ENCODE measurements at places on chromosomes 6 and 20. TPM values are rescaled to one million over a fixed set of nuclear protein-coding genes. Genes with fewer than 3 reads are reported as not detected.

GRCh38 chr6:118935331-118935668, 341 bp upstream of the MCM9 start:
- no peak for DNase-seq

DNA sequence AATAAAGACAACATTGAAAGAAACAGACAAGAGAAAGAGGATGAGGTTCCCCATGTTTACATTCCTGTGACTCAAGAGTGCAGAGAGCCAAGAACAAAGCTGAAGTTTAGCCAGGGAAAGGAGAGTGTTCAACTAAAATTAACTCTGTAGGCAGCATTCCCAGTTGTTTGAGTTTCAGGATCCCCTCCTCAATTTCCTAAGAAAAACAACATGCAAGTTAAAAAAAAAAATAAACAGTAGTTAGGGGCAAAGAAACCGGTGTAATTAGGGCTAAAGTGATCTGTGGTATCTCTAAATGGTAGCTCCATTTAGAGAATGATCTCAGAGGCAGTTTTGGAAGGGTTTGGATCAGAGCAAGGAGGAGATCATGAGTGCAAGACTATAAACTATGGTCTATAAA, 30.9 kb upstream of the RAB23 start:
- no peak for DNase-seq

ENPP1 gene
- total RNA-seq = 1.2 TPM

- no peak for DNase-seq
Observed at GRCh38 chr6:85585741-85586140, 7.9 kb downstream of the SNX14 start.

ADGRF4 gene
- total RNA-seq = 5.5 TPM

GRCh38 chr6:14824484-14825275, 421.2 kb upstream of the JARID2 start:
- no peak for DNase-seq

DNA sequence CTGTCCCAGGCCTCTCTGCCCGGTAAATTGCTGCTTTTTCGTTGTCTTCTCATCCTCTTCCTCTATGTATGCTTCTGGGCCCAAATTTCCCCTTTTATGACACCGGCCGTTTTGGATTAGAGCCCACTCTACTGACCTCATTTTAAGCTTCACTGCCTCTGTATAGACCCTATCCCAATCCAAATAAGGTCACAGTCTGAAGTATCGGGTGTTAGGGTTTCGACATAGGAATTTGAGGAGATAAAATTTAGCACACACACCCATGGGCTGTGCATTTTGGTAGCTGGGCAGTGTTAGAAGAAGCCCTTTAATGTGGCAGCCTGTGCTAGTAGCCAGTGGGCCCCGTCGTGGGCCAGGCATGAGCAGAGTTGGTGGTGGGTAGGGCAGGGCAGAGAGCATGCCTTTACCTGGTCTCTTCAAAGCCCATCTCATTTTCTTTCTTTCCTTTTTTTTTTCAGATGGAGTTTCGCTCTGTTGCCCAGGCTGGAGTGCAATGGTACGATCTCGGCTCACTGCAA, 27.9 kb upstream of the EZR start:
- DNase-seq = no peak

GRCh38 chr6:138597336-138597735, 98.0 kb upstream of the NHSL1 start:
- DNase-seq = no peak

GRCh38 chr6:92132457-92132856, 1286.9 kb downstream of the EPHA7 start:
- no peak for DNase-seq

DNA sequence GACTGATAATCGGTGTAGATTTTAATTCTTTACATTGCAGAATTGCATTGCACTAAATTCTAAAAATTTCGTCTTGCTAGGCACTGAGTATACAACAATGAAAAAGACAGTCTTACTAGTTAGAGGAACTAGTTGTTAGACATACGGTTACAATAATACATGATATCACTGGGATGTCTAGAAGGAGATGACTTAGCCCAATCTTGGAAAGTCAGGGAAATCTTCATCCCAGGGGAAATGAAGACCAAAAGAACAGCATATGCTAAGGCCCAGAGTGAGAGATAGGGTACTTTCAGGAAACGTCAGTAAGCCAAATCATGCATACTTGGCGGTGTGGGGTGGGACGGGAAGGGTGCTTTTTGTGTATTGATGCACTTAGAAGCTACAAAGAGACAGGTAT, 901 bp downstream of the CEP57L1 start:
- no peak for DNase-seq

- DNase-seq = no peak
Observed at GRCh38 chr6:143536461-143536865, 24.9 kb upstream of the FUCA2 start.

DNA sequence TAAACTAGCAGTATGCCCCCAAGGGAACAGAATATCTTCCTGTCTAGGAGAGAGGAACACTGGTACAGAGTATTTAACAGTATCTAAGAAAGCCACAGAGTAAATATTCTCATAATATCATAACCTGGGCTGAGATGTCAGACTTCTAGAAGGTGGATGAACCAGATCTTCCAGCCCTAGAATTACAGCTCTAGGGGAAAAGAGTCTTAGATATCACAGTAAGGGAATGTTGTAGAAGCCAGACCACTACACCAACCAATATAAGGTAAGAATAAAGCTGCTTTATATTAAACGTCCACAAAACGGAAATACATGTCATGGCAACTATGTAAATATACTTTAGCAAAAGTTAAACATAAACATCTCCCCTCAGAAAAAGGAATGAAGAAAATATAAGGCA, 12.4 kb downstream of the SERINC1 start:
- DNase-seq = no peak

PRSS35 gene
- total RNA-seq = not detected

OR2H1 gene
- not detected for total RNA-seq

- DNase-seq = no peak
Observed at GRCh38 chr20:10543480-10543879, 108.4 kb downstream of the SLX4IP start.

DNA sequence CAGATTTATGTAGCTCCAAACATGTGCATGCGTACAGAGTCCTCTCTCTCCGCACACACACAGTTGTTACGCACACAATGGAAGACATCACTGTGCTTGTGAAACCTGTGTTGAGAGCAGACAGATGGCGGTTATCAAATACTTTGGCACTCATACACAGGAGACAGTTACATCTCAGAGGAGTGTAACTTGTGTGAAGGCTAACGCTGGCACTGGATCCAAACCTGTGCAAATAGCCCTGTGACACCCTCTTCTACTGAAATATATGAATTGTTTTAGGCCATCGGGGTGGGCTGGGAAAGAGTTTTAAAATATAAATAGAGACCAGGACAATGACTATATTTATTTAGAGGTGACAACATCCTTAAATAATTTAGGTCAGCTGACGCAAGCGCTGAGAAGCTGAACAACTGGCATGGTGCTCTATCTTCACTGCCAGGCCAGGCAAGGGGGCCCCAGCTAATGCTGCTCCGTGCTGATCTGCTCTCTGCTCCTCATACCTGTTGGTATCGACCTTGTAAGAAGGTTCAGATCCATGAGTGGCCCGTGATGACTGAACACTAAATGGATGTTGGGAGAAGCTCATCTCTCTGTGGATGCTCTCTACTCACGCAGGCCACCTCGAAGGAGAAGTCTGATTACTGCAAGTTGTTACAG, 69.4 kb downstream of the FOXC1 start:
- DNase-seq = no peak

CRIP3 gene
- 0.67 TPM for total RNA-seq

GRCh38 chr20:59087829-59088433, 45.3 kb upstream of the PRELID3B start:
- DNase-seq = no peak

TRIM40 gene
- total RNA-seq = not detected

DNA sequence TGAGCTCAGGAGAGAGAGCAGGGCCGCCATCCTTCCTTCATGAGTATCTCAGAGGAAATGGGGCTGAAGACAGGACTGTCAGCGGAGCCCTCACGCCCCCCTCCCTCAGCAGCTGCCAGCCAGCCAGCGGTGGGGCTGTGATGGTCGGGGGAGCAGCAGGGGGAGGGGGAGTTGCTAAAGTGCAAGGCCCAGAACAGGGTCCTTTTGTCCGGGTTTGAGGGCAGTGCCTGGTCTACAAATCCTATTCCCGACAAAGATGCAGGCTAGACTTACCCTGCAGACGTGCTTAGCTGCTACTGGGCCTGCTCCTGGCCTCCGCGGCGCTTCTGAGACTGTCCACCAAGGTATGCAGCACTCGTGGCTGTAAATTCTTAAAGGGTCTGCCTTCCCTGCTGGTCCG, 593.4 kb upstream of the CDH4 start:
- no peak for DNase-seq

DNA sequence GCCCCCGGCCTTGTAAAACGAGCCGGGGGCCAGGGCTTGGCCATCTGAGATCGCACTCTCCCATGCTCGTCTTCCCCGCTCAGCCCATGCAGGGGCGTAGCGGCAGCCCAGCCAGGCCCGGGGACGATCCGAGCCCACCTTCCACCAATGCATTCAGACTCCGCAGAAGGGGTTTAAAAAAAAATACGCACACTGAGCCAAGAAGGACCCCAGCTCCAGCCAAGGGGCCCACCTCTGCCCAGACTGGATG, 320 bp downstream of the GSTA4 start:
- no peak for DNase-seq
